ENCODE measurements at places on chromosomes 4 and X.

- peaks cover 5% of the 10 kb centered on the region for H3K36me3 ChIP-seq
- no peak overlapping the region for H3K4me3 ChIP-seq
- H3K27ac ChIP-seq = no peak overlapping the region
These were observed 11.7 kb downstream of the OTUD5 start for GRCh38 chrX:48945517-48946348.

GRCh38 chr4:2649604-2650114 is 106.5 kb downstream of the TNIP2 start:
- DNase-seq = no peak
- H3K27me3 ChIP-seq = no peaks in the 10 kb centered on the region
- no peaks in the 10 kb centered on the region for H3K4me1 ChIP-seq
- no peak overlapping the region for H3K4me3 ChIP-seq
- H3K27ac ChIP-seq = no peak overlapping the region

- DNase-seq = no peak
- no peak overlapping the region for H3K4me3 ChIP-seq
- peaks cover 30% of the 10 kb centered on the region for H3K27me3 ChIP-seq
- H3K4me1 ChIP-seq = no peaks in the 10 kb centered on the region
- no peak overlapping the region for H3K27ac ChIP-seq
These were observed 32.2 kb downstream of the IL21 start for GRCh38 chr4:122588453-122589238.

GRCh38 chrX:99266255-99266654 is 1143.8 kb downstream of the PCDH19 start:
- H3K27me3 ChIP-seq = no peaks in the 10 kb centered on the region
- H3K4me3 ChIP-seq = no peak overlapping the region
- no peaks in the 10 kb centered on the region for H3K4me1 ChIP-seq
- no peak for DNase-seq

GRCh38 chr4:186400676-186401075 is 134.7 kb downstream of the F11 start:
- H3K27me3 ChIP-seq = no peaks in the 10 kb centered on the region
- DNase-seq = no peak
- H3K27ac ChIP-seq = no peak overlapping the region
- no peaks in the 10 kb centered on the region for H3K4me1 ChIP-seq
- H3K4me3 ChIP-seq = no peak overlapping the region

DNA sequence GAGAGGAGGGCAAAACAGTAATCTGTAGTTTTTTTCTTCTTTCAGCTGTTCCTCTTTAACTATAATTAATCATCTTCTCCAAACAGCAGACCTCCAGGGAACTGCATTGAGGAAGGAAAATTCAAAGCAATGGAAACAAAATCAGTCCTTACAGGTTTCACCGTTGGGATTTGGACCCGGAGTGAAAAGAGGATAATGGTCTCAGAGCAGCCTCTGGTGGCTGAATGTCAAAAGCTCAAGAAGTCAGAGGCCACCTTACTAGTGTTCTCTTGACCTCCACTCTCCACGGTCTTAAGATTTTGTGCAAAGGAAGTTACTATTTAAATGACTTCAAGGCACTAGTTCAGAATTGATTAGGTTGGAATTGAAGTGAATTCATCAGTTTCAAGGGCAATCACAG is 16.0 kb upstream of the MID1 start:
- H3K27me3 ChIP-seq = no peaks in the 10 kb centered on the region
- peak; percentile 17 for DNase-seq
- H3K4me3 ChIP-seq = no peak overlapping the region
- no peak overlapping the region for H3K27ac ChIP-seq
- H3K4me1 ChIP-seq = no peaks in the 10 kb centered on the region

DNA sequence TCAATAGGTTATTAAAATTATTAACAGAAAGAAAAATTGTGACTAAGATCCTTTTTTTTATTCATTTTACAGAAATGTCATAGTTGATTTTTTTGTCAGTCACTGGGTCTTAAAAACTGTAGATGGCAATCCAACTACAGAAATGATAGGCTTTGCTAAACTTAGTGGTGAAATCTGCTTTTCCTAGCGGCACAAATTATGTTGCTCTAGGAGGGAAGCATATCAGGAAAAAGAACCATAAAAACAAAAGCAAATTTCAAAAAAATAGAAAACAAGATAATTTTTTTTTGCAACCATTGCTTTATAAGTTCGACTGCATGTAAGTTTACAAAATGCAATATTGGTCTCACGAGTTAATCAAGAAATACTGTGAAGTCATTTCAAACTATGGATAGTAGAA is 443.5 kb upstream of the IGFBP7 start:
- no peak overlapping the region for H3K4me3 ChIP-seq
- H3K27ac ChIP-seq = no peak overlapping the region

- DNase-seq = no peak
- H3K36me3 ChIP-seq = no peaks in the 10 kb centered on the region
- no peak overlapping the region for H3K27ac ChIP-seq
- no peaks in the 10 kb centered on the region for H3K4me1 ChIP-seq
- H3K27me3 ChIP-seq = no peaks in the 10 kb centered on the region
These were observed 633.1 kb downstream of the NLGN4X start for GRCh38 chrX:5595570-5595969.

GRCh38 chr4:13331827-13332226 is 152.3 kb downstream of the RAB28 start:
- no peaks in the 10 kb centered on the region for H3K27me3 ChIP-seq
- H3K4me3 ChIP-seq = no peak overlapping the region
- DNase-seq = no peak
- no peaks in the 10 kb centered on the region for H3K4me1 ChIP-seq

- H3K27me3 ChIP-seq = no peaks in the 10 kb centered on the region
- no peak overlapping the region for H3K4me3 ChIP-seq
- no peaks in the 10 kb centered on the region for H3K36me3 ChIP-seq
- H3K27ac ChIP-seq = no peak overlapping the region
- peaks cover 5% of the 10 kb centered on the region for H3K4me1 ChIP-seq
These were observed 111.3 kb upstream of the PAQR3 start for GRCh38 chr4:79050541-79050880.

DNA sequence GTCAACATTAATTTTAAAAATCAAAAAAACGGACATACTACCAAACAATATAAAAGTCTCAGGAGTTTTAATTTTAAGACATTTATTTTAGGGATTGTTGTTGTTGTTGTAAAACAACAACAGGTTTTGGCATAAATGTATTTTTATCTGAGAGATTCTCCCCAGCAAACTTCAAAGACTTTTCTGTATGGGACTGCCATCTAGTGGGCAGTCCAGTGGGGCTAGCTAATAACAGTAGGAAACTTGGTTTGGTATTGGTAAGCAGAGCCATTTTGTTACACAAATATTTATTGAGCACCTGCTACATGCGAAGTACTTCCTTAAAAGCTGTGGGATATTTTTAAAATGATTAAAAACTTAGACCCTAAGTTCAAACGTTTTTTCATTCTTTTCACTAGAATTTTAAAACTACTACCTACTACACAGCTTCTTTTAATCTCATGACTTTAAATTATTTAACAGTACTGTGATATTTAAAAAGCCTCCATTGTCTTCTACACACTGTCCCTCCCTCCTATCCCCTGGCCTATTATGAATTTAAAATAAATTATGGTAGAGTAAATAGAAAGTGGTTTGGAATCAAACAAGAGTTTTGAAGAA is 1028.4 kb upstream of the INTU start:
- no peak overlapping the region for H3K4me3 ChIP-seq
- H3K36me3 ChIP-seq = no peaks in the 10 kb centered on the region
- peak; percentile 26 for DNase-seq
- H3K4me1 ChIP-seq = no peaks in the 10 kb centered on the region
- no peaks in the 10 kb centered on the region for H3K27me3 ChIP-seq

GRCh38 chrX:140141444-140142029 is 176.2 kb upstream of the CXorf66 start:
- H3K36me3 ChIP-seq = no peaks in the 10 kb centered on the region
- no peak overlapping the region for H3K27ac ChIP-seq
- H3K27me3 ChIP-seq = peaks cover 3% of the 10 kb centered on the region
- DNase-seq = peak; percentile 51

DNA sequence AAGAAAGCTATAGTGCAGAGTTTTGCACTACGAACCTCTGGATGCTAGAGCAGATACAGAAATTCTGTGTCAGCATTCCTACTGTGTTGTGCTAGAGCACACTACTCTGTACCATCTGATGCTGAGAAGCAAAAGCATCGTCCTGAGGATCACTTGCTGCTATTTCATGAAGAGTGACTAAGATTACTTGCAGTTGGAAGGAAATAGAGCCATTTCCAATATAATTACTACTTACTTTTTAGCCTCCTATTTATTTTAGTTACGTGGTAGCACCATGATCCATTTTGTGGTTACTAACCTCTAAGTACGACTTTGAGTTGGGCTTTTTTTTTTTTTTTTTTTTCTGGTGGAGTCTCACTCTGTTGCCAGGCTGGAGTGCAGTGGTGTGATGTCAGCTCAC is 226.7 kb downstream of the PALLD start:
- DNase-seq = peak; percentile 21
- H3K27ac ChIP-seq = no peak overlapping the region
- no peak overlapping the region for H3K4me3 ChIP-seq
- H3K4me1 ChIP-seq = peaks cover 9% of the 10 kb centered on the region
- no peaks in the 10 kb centered on the region for H3K36me3 ChIP-seq
- H3K27me3 ChIP-seq = no peaks in the 10 kb centered on the region

DNA sequence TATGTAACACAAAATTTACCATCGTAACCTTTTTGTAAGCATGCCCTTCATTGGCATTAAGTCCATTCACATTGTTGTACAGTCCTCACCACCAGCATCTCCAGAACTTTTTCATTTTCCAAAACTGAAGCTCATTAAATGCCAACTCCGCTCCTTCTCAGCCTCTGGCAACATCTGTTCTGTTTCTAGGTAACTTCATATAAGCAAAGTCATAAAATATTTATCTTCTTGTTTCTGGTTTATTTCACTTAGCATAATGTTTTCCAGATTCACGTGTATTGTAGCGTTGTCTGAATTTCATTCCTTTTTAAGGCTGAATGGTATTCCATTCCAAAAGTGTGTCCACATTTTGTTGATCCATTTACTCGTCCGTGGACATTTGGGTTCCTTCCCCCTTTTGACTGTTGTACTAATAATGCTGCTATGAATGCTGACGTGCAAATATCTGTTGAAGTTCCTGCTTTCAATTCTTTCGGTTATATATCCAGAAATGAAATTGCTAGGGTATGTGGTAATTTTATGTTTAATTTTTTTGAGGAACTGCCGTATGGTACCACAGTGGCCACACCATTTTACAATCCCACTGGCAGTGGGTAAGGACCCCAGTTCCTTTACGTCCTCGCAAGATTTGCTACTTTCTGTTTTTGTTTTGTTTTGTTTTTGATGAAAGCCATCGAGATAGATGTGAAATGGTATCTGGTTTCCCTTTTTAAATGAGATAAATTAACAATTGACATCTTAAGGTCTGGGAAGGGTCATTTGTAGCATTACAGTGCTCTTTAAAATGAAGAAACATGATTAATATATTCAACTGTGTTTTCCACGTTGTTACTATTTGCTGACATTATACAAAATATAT is 63.4 kb downstream of the PTTG2 start:
- H3K4me3 ChIP-seq = peak overlapping the region; percentile 60
- H3K36me3 ChIP-seq = peaks cover 30% of the 10 kb centered on the region
- H3K27ac ChIP-seq = peak overlapping the region; percentile 40

DNA sequence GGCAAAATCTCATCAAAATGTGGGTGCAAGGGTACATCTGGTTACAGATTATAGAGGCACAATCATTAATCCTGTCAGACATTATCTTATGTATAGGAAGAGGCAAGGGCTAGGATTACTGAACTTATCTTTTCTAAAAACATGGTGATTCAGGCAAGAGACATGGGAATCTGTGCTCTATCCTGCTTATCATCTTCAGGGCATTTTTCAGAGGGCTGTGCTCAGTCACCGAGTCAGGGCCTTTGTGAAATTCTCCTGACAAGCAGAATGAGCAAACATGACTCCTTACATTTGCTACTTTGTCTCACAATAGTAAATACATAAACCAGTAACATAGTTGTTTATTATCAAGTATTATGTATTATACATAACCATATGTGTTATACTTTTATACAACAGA is 84.2 kb upstream of the KCTD8 start:
- no peaks in the 10 kb centered on the region for H3K36me3 ChIP-seq
- DNase-seq = no peak
- H3K4me1 ChIP-seq = no peaks in the 10 kb centered on the region

DNA sequence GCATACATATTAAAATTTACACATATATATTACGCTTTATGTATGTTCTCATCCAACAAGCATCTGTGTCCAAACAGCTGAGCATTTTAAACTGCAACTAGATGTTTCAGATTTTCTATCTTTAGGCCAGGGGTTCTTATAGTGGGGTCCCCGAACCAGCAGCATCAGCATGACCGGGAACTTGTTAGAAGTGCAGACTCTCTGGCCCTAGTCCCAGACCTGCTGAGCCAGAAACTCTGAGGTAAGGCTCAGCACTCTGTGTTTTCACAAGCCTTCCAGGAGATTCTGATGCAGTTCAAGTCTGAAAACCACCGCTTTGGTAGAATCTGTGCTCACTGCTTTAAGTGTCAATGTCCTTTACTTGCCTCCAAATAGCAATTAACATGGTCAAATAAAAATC is 266.2 kb upstream of the CASK start:
- DNase-seq = no peak
- no peak overlapping the region for H3K4me3 ChIP-seq
- no peak overlapping the region for H3K27ac ChIP-seq
- H3K36me3 ChIP-seq = no peaks in the 10 kb centered on the region

GRCh38 chr4:42671431-42672194 is 14.7 kb upstream of the ATP8A1 start:
- H3K27me3 ChIP-seq = no peaks in the 10 kb centered on the region
- H3K27ac ChIP-seq = no peak overlapping the region
- no peaks in the 10 kb centered on the region for H3K36me3 ChIP-seq
- peak; percentile 69 for DNase-seq

DNA sequence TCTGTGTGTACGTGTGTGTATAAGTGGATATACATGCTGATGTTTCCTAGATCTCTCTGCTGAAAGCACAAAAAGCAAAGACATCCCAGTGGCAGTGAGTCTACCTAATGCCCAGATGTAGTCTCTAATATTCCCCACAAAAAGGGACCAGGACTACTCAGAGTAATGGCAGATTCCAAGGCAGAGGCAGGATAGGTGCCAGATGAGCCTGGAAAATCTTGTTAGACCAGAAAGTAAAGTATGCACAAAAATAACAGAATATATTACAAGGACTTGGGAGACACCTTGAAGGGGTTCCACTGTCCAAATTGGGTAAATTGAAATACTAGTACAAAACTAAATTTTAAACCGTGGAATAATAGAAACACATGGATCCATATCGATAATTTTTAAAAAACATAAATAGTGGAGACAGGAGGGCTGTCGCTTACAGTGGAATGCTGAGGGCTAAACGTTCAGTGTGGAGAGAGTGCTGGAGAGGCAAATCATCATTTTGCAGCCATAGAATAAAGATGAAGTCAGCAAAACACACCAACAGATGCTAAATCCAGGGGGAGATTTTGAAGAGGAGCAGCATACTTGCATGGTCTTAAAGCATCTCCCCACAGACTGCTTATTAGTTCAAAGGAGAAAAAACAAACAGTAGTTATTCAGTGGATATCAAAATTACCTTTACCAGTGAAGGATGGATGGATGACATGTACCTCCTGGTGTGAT is 123.4 kb upstream of the TSPAN5 start:
- H3K27me3 ChIP-seq = no peaks in the 10 kb centered on the region
- no peak for DNase-seq
- no peak overlapping the region for H3K27ac ChIP-seq
- H3K36me3 ChIP-seq = no peaks in the 10 kb centered on the region
